ENCODE measurements at places on chromosomes 2 and 18.

DNA sequence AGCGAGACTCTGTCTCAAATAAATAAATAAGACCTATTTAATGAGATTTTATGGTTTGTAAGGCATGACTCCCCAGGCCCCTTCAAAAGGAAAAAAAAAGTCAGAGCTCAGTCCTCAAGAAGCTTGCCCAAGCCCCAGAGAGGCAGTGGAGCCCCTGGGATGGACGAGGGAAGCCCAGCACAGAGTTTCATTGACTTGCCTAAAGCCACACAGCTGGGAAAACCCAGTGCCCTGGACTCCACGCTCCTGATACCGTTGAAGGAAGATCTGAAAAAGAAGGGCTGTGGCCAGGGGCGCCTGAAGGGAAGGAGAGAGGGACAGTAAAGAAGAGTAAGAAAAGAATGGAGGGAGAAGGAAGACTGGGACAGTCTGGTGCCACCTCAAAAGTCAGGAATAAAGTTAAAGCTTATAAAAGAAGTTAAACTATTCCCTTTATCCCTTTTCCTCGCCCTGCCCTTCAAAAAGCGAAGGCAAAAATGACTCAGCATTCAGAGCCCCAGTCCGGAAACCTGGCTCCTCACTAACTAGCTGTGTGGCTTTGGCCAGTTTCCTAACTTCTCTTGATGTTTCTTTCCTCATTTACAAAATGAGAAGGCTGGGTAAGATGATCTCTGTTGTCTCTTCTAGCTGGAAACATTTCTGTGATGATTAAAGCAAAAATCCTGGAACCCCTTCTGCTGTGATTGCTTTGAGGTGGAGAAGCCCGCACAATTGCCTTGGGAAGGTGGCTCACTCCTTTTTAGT is 46.7 kb downstream of the LYPD1 start:
- DNase-seq: no peak

GRCh38 chr2:21438949-21439348 is 315.2 kb downstream of the TDRD15 start:
- no peak for DNase-seq

DNA sequence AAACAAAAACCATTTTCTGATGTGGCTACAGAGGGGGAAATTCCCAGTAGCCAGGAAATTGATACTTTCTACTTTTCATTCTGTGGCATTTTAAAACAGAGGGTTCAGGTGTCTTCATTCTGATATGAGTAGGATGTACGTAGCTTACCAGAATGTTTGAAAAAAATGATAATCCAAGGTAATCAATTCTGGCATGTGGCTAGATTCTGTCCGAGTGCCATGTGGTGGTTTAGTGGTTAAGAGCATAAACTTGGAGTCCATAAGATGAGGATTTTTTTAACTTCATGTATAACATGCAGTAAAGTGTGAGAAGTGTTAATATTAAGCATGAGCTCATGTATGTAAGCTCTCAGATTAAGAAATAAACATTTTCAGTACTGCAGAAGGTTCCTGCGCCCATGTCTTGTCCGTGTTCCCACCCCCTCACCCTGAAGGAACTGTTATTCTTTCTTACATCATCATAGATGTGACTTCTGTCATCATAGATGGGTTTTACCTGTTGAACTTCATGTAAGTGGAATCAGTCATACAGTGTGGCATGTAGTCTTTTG is 4.5 kb downstream of the B3GNT2 start:
- DNase-seq: no peak

DNA sequence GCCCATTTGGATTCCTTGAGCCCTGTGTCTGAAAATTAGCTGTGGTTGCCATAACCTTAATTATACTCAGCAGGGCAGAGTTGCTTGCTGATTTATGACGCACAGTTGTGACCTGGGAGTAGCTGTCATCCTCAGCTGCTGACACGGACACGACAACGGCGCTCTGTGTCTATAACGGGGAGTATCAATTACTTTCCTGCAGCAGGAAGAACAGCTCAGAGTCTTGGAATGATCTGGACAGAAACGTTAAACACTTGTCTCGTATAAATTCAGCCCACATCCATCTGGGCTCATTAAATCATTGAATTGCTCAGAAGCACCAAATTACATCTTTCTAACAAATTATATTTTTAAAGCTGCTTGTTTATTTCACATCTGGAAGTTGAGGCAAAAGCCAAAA is 116.3 kb downstream of the SEPTIN10 start:
- DNase-seq: no peak

GRCh38 chr2:197460649-197461048 is 7.3 kb downstream of the COQ10B start:
- peak; percentile 34 for DNase-seq

- no peak for DNase-seq
Observed at GRCh38 chr18:4842287-4842686, 354.8 kb downstream of the AKAIN1 start.

DNA sequence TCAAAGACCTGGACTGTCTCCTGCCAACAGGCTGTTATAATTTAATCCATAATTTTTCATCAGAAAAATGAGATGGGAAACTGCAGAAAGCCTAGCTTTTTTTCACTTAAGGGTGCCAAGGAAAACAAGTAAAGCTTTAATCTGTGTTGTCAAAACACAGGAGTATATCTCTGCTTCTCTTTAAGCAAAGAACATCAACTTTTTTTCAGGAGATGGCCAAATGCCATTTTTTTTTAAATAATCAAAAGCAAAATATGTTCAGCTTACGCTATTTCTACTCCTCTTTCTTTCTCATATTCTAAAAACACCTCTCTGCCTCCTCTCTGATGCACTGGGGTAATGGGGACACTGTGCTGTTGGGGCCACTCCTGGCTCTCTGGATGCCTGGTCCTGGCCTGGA is 73.1 kb upstream of the NXPH2 start:
- no peak for DNase-seq

DNA sequence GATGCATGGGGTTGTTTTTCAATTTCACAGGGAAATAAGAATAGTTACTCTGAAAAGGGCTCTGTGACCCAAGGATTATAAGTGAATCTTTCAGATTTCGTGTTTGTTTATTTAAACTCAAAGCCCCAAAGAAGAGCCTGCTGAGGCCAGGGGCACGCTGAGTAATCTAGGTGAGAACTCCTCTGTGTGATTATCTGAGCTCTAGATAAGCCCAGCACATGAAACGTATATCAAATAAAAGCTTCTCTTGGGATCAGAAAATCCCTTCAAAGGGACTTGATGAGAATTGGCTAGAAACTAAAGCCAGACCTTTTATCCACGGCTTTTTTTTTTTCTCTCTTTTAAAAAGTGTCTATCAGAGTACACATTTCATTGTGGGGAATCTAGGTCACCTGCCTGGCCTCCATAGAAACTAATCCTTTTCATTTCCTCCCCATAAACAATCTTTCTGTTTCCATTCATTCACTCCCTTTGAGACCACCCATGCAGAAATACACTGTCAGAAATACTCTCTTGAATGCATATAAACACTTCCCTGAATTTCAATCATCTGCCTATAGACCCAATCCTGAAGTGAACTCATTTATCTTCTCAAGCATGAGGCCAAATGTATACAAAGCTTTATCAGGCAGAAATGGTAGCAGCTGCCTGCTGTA is 137.4 kb downstream of the RIT2 start:
- no peak for DNase-seq

GRCh38 chr18:37435996-37436395 is 129.6 kb downstream of the CELF4 start:
- DNase-seq: no peak

DNA sequence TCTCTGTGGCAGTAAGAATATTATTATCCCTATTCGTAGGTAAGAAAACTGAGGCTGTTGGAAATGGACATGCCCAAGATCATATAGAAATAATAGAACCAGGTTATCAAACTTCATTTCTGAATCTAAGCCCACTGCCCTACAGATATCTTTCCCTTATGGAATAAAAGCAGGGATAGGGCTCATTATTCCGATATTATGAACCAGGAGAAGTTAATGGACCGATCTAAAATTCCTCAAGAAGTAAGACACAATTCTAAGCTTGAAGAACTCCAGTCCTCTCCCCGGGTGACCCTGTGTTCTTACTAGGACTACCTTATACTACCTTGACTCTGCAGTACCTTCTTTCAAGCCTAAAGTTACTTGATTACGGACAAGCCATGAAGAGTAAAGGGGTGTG is 8.4 kb upstream of the MYCN start:
- no peak for DNase-seq

GRCh38 chr2:62010632-62011256 is 105.3 kb downstream of the COMMD1 start:
- no peak for DNase-seq

GRCh38 chr18:34122724-34123334 is 101.9 kb downstream of the NOL4 start:
- peak; percentile 81 for DNase-seq

DNA sequence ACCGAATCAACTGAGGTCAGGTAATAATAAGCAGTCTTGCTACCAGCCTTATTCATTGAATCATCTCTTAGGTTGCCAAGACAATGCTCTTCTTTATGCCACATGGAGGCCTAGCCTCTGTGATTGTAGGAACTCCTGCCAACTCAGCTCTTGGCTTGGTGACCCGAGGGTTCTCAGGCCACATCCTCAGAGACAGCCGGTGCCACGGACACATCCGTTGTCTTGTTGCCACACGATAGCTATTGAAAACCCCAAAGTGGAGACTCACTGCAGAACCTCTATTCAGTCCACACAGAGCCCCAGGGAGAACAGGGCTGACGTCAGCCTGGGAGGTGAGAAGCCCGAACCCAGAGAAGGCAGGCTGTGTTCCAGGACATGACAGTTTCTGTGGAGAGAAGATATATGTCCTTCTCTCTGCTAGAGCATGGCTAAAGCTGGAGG is 53.5 kb upstream of the TGFA start:
- no peak for DNase-seq

GRCh38 chr2:214395040-214395439 is 15.8 kb upstream of the VWC2L start:
- no peak for DNase-seq

DNA sequence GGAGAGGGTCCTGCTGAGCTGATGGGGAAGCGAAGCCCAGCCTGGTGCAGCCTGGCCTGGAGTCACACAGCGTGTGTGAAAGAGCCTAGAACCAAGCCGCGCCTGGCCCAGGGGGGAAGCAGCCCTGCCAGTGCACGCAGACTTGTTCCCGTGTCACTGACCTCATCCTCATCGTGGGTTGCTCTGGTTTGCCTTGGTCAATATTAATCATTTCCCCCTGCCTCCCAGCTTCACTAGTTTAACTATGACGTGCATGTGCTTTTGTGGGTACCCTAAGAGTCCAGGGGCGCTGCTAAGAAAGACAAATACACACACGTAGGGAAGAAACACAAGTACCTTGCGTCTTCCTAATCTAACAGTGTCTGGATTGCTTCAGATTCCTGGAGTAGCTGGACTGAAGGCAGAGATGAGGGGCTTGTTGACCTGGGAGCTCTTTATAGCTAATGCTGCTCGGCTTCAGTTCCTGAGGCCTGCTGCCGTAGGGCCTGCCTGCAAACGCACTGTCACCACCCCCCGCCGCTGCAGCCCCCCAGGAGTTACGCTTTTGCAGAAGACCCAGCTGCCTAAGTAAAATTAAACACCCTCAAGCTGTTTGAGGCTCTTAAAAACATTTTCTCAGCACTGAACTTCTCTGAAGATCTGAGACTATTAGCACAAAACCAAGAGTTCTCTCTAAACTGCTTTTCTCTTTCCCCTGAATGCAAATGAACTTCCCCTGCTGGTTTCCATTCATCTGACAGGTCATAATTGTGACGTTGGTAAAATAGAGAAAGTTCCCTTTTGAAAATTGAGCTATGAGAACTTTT is 159.2 kb downstream of the FAM210A start:
- no peak for DNase-seq

DNA sequence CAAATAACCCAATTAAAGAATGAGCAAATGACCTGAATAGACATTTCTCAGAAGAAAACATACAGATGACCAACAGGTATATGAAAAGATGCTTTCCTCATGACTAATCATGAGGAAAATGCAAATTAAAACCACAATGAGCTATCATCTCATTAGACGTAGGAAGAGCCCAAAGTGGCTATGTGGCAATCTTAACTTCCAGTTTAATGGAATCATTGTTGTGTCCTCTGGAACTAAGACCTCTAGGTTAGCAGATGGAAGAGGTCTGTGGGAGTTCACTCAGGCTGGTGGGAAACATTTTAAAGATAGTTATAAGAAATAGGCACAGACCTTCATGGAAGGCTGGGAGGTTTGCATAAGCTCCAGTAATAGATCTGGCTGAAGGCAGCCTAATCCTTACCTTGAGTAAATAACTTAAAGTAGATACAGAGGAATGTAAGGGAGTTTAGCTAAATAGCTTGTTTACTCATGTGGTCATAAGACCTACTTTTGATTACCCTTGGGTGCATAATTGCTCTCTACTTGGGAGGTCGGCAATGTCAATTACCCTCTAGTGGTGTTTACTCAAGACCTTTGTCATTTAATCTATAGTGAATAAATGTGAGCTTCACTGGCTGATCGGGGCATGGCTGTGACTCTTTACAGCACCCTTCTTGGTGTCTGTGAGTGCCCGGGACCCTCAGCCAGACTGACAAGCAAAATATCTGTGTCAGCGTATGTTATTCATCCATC is 119.0 kb downstream of the GULP1 start:
- peak; percentile 17 for DNase-seq

- no peak for DNase-seq
Observed at GRCh38 chr2:196277002-196277401, 105.6 kb upstream of the STK17B start.

DNA sequence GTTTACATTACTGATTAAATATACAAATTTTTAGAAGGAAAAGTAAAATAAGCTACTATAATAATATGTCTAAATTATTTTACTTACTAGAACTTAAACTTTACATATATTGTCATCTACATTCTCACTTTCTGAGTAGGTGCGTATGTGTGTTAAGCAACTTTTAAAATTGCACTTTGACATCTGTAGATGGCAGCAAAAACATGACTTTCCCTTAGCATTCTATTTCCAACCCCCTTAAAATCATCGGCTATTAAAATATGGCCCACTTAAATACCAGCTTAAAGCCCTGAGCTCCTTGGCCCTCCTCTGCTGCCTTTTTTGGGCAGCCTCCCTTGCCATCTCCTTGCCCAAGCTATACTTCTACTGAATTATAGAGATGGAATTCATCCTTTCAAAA is 78.0 kb downstream of the UPP2 start:
- peak; percentile 24 for DNase-seq

DNA sequence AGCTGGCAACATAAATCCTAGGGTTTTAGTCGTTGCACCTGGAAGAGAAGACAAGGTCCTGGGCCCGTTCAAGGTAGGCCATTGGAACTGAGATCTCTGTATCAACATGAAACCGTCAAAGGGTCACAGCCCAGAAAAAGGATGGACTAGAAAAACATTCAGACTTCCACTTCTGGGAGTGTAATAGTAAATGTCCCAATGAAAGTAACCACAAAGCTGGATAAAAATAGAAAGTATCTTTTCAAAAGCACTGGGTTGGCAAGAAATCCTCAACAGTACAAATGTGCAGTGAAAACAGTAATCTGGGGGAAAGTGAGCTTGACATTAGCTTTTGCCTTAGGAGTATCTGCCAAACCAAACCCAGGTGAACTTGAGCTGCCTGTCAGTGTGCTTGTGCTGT is 12.9 kb downstream of the CGREF1 start:
- DNase-seq: no peak

DNA sequence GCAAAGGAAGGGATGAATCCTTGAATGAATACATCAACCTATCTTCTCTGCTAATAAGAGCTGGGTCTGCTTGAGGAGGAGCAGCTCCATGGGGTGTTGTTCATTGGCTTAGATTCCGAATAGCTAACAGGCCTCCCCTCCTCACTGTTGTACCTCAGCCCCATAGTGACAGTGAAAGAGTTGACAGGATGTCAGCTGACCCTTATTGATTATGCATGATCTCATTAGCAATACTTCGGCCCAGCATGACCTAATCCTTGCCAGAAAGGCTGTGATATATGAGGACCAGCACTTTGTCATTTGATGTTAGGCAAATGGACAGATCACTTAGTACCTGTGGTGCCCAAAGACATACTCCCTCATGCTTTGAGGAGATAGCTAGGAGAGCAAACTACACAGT is 1333.7 kb upstream of the CELF4 start:
- DNase-seq: no peak

All from NCI-H82 (cell line).